Activated CD4-positive, alpha-beta T cell treated with anti-CD3 and anti-CD28 coated beads, Interleukin-2, amount 10 ng/mL, durations not matched to agents 7 days and 5 days (primary cell): ENCODE measurements at places on chromosomes 3 and 15. TPM values are rescaled to one million over a fixed set of nuclear protein-coding genes. Genes with fewer than 3 reads are reported as not detected.

SAMD7 gene
- total RNA-seq, result not detected

SEMA6D gene
- total RNA-seq, result not detected

EBLN2 gene
- 6.9 TPM for total RNA-seq

TEX9 gene
- 1.1 TPM for total RNA-seq

KIF15 gene
- total RNA-seq, result 73.5 TPM

DNA sequence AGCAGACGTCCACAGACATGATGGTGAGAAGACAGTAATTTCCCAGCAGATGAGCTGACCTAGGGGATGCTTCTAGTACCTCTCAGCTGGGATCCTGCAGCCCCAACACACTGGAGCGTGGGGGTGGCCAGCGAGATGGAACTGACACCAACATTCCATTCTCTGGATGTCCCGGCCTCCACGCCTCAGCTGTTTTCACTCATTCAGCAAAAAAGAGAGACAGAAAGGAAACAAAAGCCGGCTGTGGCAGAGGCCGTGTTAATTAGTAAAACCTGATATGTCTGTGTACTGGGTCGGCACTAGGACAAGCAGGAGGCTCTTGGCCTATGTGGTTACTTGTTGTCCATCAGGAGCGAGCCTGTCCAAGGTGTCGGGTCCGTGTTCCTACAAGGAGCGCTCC lies 82.6 kb upstream of the MYZAP start:
- H3K4me1 ChIP-seq, result no peaks in the 10 kb centered on the region
- H3K4me3 ChIP-seq, result no peak overlapping the region
- no peaks in the 10 kb centered on the region for H3K36me3 ChIP-seq
- DNase-seq, result no peak
- H3K27me3 ChIP-seq, result peaks cover 2% of the 10 kb centered on the region

- H3K4me3 ChIP-seq, result no peak overlapping the region
- H3K4me1 ChIP-seq, result no peaks in the 10 kb centered on the region
- no peak for DNase-seq
Observed at GRCh38 chr15:41999290-42000285, 21.3 kb downstream of the PLA2G4E start.

- peaks cover 30% of the 10 kb centered on the region for H3K4me1 ChIP-seq
- peaks cover 1% of the 10 kb centered on the region for H3K36me3 ChIP-seq
- no peak overlapping the region for H3K27ac ChIP-seq
- peaks cover 15% of the 10 kb centered on the region for H3K27me3 ChIP-seq
- H3K4me3 ChIP-seq, result no peak overlapping the region
Observed at GRCh38 chr3:17808994-17809393, 66.6 kb upstream of the TBC1D5 start.

DNA sequence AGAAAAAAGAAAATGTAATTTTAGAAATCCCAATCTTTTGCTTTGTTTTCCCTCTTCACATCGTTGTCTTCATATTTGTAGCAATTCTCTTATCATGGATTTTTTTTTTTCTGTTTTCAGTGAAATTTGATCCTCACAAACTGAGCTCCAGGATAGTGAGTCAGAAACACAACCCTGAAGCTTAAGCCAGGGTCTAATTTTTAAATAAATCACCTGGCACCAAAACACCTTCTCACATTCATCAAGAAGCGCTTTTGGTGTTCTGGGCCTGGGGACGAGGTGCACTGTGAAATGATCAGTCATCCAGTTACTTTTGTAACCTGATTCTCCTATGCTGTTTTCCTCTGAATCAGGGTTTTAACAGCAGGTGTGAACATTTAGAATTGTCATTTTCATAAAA lies 87.7 kb downstream of the REC114 start:
- peaks cover 12% of the 10 kb centered on the region for H3K27me3 ChIP-seq
- no peak overlapping the region for H3K27ac ChIP-seq
- no peaks in the 10 kb centered on the region for H3K4me1 ChIP-seq
- H3K4me3 ChIP-seq, result no peak overlapping the region

DNA sequence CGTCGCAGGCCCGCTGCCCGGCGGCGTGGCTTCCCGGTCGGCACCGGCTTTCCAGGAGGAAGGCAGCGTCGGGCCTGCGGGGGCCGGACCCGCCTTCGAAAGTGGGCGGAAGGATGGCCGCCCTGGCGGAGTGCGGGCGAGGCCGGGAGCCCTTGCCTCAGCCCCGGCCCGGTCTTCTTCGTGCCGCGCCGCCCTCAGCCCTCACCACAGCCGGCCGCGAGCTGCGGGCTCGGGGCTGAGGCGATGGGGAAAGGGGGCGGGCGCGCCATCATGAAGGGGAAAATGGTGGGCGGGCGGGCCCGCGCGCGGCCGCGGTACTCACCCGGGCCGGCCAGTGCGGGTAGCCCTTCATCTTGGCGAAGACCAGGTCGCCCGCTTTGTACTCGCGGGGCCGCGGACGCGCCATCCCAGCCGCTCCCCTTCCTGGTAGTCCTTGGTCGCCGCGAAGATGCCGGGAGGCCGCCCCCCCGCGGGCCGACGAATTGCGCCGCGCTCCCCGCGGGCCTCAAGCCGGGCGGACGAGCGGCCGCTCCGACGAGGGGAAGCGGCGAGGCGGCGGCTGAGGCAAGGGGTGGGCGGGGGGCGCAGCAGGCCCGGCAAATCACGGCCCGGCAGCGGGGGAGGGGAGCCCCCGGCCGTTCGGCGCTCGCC lies 489 bp downstream of the HDGFL3 start:
- H3K27me3 ChIP-seq, result peaks cover 38% of the 10 kb centered on the region
- H3K4me1 ChIP-seq, result peaks cover 11% of the 10 kb centered on the region
- no peak overlapping the region for H3K27ac ChIP-seq
- H3K36me3 ChIP-seq, result peaks cover 3% of the 10 kb centered on the region
- peak; percentile 13 for DNase-seq

DNA sequence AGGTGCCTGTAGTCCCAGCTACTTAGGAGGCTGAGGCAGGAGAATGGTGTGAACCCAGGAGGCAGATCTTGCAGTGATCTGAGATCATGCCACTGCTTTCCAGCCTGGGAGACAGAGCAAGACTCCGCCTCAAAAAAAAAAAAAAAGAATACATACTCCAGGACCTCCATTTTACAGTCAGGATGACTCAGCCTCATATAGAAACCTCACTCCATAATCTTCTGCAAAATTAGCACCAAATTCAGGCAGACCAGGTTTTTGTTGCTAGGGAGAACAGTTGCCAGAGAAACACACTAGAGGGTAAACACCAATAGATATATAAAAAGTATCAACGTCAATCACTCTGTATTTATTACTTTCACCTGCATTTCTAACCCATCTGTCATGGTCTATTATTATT lies 28.3 kb upstream of the AP3B2 start:
- H3K4me3 ChIP-seq, result no peak overlapping the region
- DNase-seq, result no peak
- peaks cover 6% of the 10 kb centered on the region for H3K36me3 ChIP-seq
- no peaks in the 10 kb centered on the region for H3K4me1 ChIP-seq
- H3K27me3 ChIP-seq, result no peaks in the 10 kb centered on the region
- no peak overlapping the region for H3K27ac ChIP-seq

GRCh38 chr3:47376393-47376792 lies 4.4 kb upstream of the PTPN23 start:
- H3K4me1 ChIP-seq, result peaks cover 26% of the 10 kb centered on the region
- no peak for DNase-seq
- peaks cover 8% of the 10 kb centered on the region for H3K27me3 ChIP-seq
- no peak overlapping the region for H3K4me3 ChIP-seq
- peaks cover 7% of the 10 kb centered on the region for H3K36me3 ChIP-seq

DNA sequence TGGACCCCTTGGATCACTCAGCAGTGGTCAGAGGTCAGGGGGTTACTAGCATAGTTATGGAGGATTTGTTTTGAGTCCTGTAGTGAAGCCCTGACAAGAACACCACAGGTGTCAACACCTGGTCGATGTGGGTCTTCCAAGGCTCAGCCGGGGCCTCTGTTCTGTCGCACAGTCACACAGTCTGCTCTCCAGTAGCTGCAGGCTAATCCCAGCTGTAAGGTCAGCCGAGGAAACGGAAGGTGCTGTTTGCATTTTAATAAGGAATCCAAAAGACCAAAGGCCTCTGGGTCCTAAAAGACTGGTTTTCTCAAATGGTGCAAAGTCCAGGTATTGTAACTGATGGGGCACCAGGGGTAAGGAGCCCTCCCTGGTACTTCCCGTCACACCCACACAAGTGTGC lies 71.7 kb downstream of the RPLP1 start:
- DNase-seq, result no peak
- peaks cover 10% of the 10 kb centered on the region for H3K27me3 ChIP-seq
- H3K27ac ChIP-seq, result no peak overlapping the region
- no peaks in the 10 kb centered on the region for H3K36me3 ChIP-seq
- H3K4me3 ChIP-seq, result no peak overlapping the region

- DNase-seq, result no peak
- H3K4me1 ChIP-seq, result no peaks in the 10 kb centered on the region
- no peak overlapping the region for H3K4me3 ChIP-seq
- no peaks in the 10 kb centered on the region for H3K27me3 ChIP-seq
- no peak overlapping the region for H3K27ac ChIP-seq
Observed at GRCh38 chr15:81814882-81815455, 230.8 kb downstream of the MEX3B start.

GRCh38 chr3:187705164-187705563 lies 2.8 kb upstream of the RTP2 start:
- no peak overlapping the region for H3K27ac ChIP-seq
- peaks cover 7% of the 10 kb centered on the region for H3K27me3 ChIP-seq
- DNase-seq, result no peak
- H3K4me1 ChIP-seq, result no peaks in the 10 kb centered on the region
- no peaks in the 10 kb centered on the region for H3K36me3 ChIP-seq

GRCh38 chr3:175869404-175869803 lies 1010.3 kb downstream of the NAALADL2 start:
- no peak for DNase-seq
- no peaks in the 10 kb centered on the region for H3K4me1 ChIP-seq
- H3K4me3 ChIP-seq, result no peak overlapping the region
- no peaks in the 10 kb centered on the region for H3K27me3 ChIP-seq

DNA sequence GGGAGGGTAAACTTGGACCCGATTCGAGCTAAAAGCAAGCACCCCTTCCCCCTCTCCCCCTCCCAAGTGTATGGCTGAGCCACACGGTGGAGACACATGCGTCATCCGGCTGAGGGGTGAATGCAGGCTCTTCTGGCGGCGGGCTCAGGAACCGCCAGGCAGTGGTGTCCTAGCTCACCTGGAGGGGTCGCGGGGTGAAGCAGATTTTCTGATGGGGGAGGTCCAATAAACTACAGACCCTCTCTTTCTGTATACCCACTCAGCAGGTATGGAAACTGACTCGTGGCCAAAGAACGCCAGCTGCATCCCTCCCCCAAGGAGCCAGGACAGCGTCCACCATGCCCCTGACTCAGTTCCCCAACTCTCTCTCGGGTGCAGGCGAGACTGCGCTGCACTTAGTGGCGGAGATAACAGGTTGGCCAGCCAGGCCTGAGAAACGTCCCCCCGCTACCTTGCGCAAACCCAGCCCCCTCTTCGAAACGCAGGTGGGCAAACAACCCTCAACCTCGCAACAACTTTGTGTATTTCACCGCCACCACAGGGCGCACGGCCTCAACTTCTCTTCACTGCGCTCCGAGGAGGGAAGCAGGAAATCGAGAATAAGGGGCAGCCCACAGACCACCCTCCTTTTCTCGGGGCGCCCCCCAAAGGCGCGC lies 1.3 kb downstream of the MAGI1 start:
- no peaks in the 10 kb centered on the region for H3K36me3 ChIP-seq
- peaks cover 6% of the 10 kb centered on the region for H3K4me1 ChIP-seq
- H3K4me3 ChIP-seq, result no peak overlapping the region

GRCh38 chr3:56591262-56591661 lies 34.3 kb downstream of the CCDC66 start:
- DNase-seq, result no peak
- H3K4me1 ChIP-seq, result peaks cover 35% of the 10 kb centered on the region
- peak overlapping the region; percentile 15 for H3K27ac ChIP-seq
- H3K4me3 ChIP-seq, result no peak overlapping the region
- H3K27me3 ChIP-seq, result no peaks in the 10 kb centered on the region
- H3K36me3 ChIP-seq, result peaks cover 26% of the 10 kb centered on the region

DNA sequence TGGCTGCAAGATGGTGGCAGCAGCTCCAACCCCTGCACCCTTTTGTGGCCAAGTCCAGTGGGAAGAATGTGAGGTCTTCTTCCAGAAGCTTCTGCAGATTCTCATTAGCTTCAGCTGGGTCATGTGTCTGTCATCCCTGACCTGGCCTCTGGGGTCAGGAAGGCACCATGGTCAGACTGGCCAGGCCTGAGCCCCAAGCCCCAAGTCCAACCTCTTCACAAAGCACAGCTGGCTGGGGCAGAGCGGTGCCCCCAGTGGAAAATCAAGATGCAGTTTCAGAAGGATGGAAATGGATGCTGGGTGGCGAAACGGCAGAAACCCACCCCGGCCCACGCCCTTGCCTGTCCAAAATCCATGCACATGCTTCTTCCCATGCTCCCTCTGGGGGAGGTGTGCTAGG lies 15.9 kb upstream of the GATA2 start:
- no peak for DNase-seq
- no peak overlapping the region for H3K4me3 ChIP-seq
- peaks cover 17% of the 10 kb centered on the region for H3K27me3 ChIP-seq
- H3K4me1 ChIP-seq, result no peaks in the 10 kb centered on the region

DNA sequence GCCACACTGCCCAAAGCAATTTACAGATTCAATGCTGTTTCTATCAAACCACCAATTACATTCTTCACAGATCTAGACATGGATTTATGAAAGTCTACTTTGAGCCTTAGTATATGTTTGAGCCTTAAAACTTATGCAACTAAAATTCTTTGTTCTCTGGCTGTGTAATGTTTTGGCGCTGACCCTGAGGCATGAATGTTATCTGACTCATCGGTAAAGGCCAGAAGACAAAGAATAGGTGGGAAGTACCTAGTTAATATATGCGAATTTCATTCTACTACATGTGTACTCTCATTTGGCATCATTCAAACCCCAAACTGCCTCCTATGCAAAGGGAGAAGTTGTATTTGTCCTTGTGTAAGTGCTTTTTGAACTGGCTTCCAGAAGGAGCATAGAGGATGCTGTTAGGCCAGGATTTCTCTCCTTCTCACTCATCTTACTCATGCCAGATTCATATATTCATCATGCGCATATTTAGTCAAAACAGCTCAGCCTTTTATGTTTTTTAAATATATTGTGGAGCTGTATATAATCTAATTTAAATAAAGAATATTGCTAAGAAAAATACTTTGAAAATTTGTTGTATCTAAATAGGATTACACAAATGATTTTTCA lies 204.2 kb downstream of the NFKBIZ start:
- peaks cover 2% of the 10 kb centered on the region for H3K27me3 ChIP-seq
- DNase-seq, result no peak
- H3K4me3 ChIP-seq, result no peak overlapping the region
- H3K4me1 ChIP-seq, result peaks cover 16% of the 10 kb centered on the region
- peaks cover 17% of the 10 kb centered on the region for H3K36me3 ChIP-seq

DNA sequence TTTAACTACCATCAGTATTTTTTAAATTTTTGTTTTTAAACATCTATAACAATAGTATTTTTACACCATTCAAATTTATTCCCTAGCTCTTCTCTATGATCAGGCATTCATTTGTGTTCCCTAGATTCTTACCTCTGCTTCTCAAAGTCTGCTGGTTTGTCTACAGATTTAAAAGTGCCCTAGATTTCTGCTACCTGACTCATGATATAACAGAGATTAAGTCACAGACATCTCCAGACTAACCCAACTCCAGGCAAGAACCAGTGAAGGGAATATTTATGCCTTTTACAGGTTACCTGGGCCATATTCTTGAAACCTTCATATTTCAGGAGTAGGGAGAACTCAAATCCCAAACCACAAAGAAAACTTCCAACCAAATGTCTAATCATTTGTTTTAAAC lies 38.8 kb downstream of the ADAM10 start:
- DNase-seq, result no peak
- peaks cover 45% of the 10 kb centered on the region for H3K36me3 ChIP-seq
- no peaks in the 10 kb centered on the region for H3K27me3 ChIP-seq
- no peak overlapping the region for H3K27ac ChIP-seq
- H3K4me1 ChIP-seq, result peaks cover 8% of the 10 kb centered on the region
